ENCODE measurements at places on chromosomes 7 and 10.

DNA sequence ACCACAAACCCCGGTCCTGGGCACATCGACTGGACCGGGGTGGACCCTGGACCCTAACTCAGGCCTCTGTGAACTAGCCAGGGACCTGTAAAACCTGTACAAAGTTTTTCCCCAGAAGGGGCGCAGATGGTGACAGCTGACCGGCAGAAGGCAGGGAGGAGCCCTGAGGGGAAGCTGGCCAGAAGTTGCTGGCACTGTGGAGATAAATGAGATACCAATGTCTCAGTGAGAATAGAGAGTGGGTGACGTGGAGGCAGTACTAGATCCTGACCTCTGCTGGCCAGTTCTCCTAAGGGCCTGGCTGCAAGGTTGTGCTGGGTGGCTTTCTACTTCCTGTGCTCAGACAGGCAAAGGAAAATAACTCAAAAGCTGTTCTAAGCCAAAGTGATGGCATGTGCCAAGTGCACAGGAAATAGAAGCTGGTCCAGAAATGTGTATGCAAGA is 10.6 kb upstream of the TSPAN14 start:
- DNase-seq = no peak

DNA sequence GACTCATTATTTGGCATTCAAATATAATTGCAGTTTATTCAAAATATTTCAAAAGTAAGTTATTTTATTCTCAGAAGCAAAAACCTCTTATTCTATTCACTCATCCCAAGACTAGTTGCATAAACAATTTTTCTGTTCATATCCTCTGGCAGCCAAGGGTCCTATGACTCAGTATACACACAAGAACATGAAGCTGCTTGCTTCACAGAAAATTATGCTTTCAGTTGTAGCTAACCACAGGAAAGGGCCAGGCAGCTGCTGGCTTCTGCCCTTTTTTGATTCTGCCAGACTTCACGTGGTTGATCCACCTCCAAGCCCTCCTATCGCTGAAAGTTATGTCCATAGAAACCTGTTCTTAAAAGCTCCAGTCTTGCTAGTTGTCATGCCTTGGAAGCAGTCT is 108.8 kb downstream of the ABCA13 start:
- no peak for DNase-seq

DNA sequence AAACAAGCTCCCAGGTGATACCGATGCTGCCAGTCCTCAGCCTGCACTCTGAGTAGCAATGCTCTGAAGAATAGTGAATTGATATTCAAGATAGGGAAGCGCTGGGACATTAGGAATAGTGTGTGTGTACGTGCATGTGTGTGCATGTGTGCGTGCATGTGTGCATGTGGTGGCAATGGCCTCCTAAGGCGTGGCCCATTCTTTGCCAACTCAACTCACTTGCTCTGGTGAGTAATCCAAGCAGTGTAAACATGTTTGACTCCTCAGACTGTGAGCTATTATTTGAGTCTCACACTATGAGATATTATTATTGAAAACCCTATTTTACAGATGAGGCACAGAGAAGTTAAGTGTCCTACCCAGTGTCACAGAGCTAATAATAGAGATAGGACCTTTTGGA is 186.6 kb downstream of the RAB11FIP2 start:
- no peak for DNase-seq

DNA sequence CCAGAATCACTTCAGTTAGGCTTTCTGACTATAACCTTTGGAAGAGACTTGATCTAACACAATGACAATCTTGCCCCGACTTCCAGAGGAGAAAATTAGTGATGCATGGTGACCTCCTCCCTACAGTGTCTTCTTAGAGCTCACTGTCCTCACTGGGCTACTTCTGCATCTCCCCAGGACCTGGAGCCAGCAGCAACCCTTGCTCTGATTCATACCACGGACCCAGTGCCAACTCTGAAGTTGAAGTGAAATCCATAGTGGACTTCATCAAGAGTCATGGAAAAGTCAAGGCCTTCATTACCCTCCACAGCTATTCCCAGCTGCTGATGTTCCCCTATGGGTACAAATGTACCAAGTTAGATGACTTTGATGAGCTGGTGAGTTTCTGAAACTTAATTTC is 12.6 kb downstream of the CPA2 start:
- DNase-seq = no peak

All from CD4-positive, alpha-beta T cell treated with Interleukin-17A for 1 hour (primary cell).